ENCODE measurements at places on chromosomes 3 and 15.
A peak's percentile ranks its signal among the peaks of the same experiment; 100 is the strongest.

DNA sequence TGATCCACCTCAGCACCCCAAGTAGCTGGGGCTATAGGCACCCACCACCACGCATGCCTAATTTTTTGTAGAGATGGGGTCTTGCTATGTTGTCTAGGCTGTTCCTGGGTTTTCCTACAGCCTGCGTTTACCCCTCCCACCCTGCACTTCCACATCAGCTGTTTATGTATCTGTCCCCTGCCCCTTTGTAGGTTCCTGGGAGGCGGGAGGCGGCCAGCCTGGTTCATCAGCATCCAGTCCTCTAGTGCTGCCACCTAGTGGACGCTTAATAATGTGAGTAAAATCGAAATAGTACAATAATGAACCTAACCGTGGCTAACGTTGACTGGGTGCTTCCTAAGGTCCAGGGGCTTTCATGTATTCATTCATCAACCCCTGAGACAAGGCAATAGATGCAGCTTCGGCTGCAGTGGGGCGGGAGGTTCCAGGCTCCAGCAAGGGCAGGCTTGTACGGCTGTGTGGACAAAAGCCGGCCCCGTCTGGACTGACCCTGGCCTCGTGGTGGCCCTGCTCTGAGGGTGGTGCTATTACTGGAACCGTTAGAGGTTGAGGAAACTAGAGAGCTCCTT, 1.2 kb upstream of the LCTL start:
- DNase-seq: peak; percentile 67

DNA sequence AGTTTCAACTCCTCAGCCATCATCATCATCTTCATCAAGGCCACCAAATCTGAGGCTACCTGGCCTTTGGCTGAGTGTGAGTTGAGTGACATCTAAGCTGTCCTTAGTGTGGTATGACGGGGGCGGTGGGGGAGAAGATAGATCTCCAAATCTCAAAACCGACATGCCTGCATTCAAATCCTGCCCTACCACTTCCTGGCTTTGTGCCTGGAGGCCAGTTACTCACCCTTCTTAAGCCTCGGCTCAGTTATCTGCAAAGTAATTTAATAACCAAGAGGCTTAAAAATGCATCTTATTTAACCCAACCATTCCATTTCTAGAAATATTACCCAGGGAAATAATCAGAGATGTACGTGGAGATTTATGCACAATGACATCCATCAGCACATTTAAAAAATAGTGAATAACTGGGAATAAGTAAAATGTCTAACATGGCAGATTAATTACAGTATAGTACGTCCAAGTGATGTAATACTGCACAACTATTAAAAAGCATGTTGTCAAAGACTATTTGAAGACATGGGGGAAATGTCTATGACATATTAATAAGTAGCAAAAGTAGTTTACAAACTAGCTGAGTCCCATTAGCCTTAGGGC, 167.4 kb downstream of the NTRK3 start:
- DNase-seq: no peak

- DNase-seq: no peak
Measured at GRCh38 chr3:78917536-78917935, 850.3 kb downstream of the ROBO1 start.

DNA sequence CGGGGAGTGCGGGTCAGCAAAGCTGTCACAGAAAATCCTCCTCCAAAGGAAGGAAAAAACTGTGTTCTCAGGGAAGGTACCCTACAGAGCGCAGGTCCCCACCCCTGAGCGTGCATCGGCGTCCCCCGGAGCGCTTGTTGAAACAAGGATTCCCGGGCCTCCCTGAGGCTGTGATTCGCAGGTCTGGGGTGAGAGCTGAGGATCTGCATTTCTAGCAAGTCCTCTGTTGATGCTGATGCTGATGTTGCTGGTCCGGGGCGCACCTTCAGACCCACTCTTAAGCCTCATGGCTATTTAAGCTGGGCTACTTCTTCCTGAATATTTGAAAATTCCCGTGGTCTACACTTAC, 226.2 kb upstream of the IGF1R start:
- no peak for DNase-seq
